Stimulated activated CD4-positive, alpha-beta T cell treated with anti-CD3 and anti-CD28 coated beads, TNF-alpha, amount 100 ng/mL, for 48 hours (primary cell): ENCODE measurements at places on chromosomes 13 and 19.

GRCh38 chr13:80203496-80203895 lies 137.4 kb downstream of the SPRY2 start:
- no peak for DNase-seq

- DNase-seq = no peak
These were observed 196.3 kb downstream of the SLITRK5 start for GRCh38 chr13:87867426-87867825.

DNA sequence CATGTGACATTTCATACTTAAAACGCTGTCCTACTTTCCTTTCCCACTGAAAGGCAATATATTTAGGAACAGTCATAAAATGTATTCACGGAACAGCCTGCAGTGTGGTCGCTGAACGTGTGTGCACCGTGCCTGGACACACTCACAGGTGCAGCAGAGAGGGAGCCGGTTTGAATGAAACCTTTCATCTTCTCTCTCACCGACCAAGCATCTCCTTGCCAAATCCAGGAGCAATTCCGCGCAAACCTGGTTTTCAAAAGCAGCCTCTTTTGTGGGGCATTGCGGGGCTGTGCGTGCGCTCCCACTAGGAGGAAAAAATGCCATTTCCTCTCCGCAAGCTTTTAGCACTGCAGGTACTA lies 1.0 kb downstream of the DCLK1 start:
- no peak for DNase-seq

DNA sequence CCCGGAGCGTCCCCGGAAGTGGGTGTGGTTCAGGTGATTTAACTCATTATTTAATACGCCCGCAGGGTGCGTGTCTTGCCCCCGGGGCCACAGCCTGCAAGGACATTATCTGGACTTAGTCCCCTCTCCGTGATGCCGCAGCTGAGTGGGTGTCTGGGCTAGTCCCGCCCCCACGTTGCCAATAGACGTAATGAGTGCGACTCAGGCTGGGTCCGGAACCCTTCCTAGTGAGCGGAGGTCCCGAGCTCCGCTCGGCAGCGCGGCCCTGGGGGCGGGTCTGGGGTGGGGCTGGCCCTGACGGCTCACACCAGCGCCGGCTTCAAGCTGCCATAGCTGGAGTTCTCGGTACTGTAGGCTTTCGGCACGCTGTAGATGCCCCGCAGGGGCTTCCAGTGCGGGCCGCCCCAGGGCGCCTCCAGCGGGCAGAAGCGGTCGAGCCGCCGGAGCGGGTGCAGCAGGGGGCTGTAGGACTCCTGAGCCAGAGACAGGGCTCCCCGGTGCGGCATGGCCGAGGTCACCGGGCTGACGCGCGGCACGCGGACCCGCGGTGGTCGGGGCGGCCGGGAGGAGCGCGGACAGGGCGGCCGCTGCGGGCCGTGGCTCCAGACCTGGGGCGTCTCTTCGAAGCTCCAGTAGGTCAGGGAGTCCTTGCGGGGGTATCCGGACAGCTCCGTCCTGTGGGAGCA lies 918 bp upstream of the LHB start:
- DNase-seq = peak; percentile 50

- no peak for DNase-seq
These were observed 4.4 kb upstream of the KCNN4 start for GRCh38 chr19:43784981-43785808.

DNA sequence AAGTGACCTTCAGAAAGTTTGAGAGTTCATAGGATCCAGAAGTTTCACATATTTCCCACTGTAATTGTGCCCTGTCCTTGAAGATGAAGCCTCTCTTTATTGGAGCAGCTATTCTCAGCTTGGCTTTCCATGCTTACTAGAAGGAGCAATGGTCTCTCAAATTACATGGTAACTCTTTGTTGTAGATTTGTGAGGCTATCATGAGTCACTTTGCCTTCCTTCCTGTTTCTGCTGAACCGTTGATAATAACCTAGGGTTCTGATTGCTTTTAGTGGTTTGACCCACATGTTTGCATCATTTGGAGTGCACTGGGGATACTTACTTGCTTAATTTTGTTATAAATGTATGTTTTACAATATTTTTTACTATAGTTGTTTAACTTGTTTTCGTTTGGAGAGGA lies 772.9 kb upstream of the SLITRK6 start:
- no peak for DNase-seq

- DNase-seq = no peak
These were observed 18.1 kb upstream of the POU2F2 start for GRCh38 chr19:42150364-42150763.

DNA sequence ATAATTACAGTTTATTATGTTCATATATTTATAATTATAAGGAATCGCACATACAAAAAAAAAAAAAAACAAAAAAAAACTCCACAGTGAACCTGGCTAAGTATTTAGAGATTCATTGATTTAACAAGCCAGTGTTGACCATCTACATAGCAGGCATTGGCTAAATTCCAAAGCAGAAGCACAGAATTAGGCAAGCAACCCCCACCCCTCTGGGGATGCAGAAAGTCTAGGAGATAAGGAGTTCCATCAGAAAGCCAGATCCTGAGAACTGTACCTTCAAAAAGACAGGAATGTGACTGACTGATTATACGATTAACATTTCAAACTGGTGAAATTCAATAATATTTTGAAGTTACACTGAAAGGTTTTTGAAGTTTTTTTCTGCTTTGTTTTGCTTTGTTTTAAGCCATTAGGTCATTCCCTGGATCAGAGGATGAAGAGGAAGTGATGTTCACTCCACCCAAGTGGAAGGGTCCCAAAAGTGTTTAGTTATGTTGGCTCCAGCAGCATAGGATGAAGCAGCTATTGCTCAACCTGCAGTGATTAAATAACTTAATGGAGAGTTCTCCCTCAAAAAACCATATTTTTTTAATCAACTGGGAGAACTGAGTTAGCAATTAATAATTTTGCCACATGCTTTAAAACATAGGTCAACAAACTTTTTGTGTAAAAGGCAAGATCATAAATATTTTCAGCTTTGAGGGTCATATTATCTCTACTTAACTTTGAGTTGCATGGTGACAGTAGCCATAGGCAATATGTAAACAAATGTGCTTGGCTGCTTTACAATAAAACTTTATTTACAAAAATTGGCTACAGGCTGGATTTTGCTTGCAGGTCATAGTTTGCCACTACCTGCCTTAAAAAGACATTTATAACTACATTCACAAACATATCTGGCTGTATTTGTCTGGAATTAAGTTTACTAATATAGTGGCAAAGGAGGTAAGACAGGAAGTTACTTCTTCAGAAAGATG lies 49.6 kb downstream of the DOCK9 start:
- no peak for DNase-seq

DNA sequence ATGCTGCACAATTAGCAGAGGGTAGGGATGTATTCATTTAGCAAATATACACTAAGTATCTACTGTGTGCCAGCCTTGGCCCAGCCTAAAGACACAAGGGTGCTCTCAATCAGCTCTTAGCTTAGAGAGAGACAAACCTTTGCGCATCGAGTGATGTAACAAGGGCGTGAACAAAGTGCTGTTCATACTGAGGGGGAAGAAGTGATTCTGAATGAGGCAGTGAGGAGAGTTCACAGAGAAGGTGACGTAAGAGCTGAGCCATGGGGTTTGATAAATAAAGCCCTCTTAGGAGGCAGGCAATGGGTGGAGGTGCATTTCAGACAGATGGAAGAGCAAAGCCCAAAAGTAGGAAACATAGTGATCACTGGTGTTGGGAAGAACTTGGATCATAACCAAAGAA lies 68.5 kb downstream of the FLT1 start:
- DNase-seq = no peak

GRCh38 chr13:40975441-40975840 lies 43.7 kb downstream of the ELF1 start:
- no peak for DNase-seq

DNA sequence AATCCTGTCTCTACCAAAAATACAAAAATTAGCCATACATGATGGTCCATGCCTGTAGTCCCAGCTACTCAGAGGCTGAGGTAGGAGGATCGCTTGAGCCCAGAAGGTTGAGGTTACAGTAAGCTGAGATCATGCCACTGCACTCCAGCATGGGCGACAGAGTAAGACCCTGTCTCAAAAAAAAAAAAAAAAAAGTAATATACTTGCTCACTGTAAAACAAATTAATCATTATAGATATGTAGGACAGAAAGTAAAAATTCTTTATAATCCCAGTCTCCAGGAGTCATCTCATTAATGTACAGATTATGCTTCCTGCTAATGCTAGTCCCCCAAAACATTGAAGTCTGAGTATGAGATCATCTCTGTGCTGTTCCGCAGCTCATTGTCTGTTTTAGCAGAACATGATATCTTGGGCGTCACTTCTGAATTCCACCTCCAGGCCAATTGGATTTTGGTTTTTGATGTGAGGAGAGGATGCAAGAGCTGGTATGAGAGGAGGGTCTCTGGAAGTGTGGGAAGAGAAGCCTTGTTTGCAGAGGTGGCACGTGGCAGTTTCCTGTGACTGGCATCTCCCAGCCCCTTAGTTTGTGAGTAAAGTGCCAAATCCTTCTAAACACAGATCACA lies 75.4 kb upstream of the NPAS1 start:
- no peak for DNase-seq

GRCh38 chr13:88726075-88726474 lies 1054.9 kb downstream of the SLITRK5 start:
- DNase-seq = no peak

- no peak for DNase-seq
These were observed 189.5 kb upstream of the MIR17HG start for GRCh38 chr13:91158017-91158395.

GRCh38 chr13:113731192-113732175 lies 27.5 kb upstream of the TMEM255B start:
- no peak for DNase-seq

- DNase-seq = no peak
These were observed 2.6 kb upstream of the JUNB start for GRCh38 chr19:12788682-12789097.

GRCh38 chr13:93769101-93769500 lies 542.5 kb downstream of the GPC6 start:
- no peak for DNase-seq

DNA sequence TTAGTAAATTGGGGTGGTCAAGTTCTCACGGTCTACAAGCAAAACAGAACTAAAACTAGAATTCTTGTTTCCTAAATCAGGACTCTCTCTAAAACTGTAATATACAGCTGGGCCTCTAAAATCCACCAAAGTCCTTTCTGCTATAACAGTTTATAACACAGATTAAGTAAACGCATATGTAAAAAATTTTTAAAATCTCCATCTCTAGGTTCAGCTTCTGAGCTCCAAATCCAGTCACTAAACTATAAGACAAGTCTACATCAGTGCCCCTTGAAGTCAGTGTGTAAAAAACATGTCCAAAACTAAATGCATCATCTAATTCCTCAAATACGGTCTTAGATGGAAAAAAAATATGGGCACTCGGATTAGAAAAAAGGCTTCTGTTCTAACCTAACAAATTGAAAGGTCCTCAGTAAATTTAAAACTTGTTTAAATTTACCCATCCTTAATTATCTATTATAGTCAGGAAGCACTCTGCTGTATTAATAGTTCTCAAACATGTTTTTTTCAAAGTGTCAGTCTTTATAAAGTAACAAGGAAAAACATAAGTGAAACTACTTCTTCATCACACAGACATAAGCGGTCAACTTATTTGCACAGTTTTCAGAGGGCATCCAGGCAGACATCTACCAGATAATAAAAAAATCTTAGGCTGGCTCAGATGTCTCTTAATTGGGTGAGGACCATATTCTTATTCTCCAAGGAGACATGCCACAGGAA lies 33.6 kb downstream of the ELF1 start:
- DNase-seq = no peak

GRCh38 chr13:66322193-66322740 lies 907.9 kb downstream of the PCDH9 start:
- DNase-seq = no peak

- no peak for DNase-seq
These were observed 448.4 kb upstream of the SLC10A2 start for GRCh38 chr13:103514619-103515018.

GRCh38 chr19:17687857-17688784 lies at the start of gene UNC13A:
UNC13A (minus strand) TSS chr19:17688354; CDS start chr19:17688199, 155 bp downstream.
- DNase-seq = peak; percentile 36

DNA sequence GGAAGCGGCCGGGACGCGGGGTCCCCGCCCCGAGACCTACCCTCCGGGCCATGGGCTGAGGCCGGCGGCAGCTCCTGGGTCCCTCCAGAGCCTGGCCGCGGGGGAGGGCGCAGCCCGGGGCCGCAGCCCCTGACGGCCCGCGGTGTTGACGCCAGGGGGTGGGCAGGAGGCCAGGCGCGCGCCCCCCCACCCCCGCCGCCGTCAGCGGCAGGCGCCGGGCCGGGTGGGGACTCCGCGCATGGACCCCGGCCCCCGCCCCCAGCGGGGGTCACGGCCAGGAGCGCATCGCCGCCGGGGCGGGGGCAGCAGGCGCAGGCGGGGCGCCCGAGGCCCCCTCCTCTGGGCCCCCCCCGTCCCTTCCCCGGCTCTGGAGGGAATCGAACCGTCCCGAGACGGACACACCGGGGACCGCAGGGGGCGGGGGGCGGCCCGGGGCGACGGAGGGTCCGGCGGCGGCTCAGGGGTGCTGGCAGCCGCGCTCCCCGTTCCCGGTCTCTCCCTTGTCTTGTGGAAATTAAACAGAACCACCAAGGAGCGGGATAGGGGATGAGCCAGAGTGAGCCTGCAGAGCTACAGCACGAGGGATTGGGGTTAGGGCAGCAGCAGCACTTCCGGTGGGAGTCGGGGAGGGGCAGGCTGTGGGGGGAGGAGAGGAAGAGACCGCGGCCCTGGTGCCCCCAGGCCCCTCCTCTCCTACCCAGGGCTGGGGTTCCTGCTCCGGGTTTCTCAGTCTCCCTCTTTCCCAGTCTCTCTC lies at the start of gene MEIS3:
MEIS3 (minus strand) TSS at position 498 of the 754 bp plus-strand sequence; CDS start at position 52, 446 bp downstream.
- DNase-seq = no peak

DNA sequence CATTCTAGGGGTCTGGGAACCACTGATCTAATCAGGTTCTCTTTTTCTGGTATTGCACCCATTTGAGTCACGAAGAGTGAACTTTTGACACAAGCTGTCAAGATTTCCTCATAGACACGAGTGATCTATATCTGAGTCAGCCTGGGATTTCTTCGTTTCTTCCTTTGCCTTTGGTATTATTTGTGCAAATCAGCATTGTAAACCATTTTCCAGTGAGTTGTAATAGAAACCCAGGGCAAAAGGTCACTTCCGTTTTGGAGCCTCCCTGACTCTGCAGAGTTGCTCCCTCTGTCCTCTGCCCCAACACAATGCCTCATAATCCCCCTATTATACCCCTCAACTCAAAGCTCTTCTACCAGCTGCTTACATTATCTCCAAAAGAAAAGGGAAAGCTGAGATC lies 615.1 kb downstream of the EFNB2 start:
- DNase-seq = no peak

GRCh38 chr19:650121-650520 lies 10.4 kb downstream of the FGF22 start:
- DNase-seq = no peak

- no peak for DNase-seq
These were observed 17.9 kb downstream of the ALG5 start for GRCh38 chr13:36981156-36981743.

DNA sequence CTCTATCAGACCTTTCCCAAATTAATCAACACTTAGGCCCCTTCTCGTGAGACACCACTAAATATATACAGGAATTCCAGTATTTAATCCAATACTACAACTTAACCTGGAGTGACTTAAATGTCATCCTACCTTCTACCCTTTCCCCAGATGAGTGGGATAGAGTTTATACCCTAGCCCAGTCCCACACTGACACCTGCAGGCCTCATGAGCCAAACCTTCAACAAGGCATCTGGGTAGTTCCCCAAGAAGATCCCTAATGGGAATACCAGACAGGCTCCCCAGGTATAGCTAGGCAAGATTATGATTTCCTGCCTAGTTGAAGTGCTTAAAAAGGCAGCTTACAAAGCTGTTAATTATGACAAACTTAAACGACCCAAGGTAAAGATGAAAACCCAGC lies 15.9 kb downstream of the ZNF83 start:
- DNase-seq = no peak

GRCh38 chr19:45186509-45187334 lies 8.1 kb downstream of the BLOC1S3 start:
- DNase-seq = no peak

- no peak for DNase-seq
These were observed 135.6 kb downstream of the RNF17 start for GRCh38 chr13:24899601-24900000.
